Stimulated activated CD4-positive, alpha-beta T cell treated with anti-CD3 and anti-CD28 coated beads, Interleukin-4, amount 100 ng/mL, for 1 hour (primary cell): ENCODE measurements at places on chromosomes 2 and 18.
A peak's percentile ranks its signal among the peaks of the same experiment; 100 is the strongest.

DNA sequence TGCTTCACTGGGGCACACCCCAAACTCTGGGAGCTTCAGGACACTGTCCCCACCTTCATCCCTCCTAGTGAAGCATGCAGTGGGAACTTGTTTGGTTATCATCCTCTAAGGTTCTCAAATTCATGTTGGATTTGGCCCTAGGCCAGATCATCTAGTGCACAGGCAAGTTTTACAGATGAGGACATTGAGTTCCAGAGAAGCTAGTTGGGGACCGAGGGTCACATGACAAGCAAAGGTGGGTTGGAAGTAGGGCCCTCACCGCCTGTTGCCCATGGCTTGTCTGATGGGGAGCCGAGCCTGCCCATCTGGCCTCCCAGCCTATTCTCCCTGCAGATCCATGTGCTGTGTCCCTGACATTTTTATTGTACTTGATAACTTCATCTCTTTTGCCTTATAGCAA lies 2.8 kb downstream of the PRKCE start:
- no peak for DNase-seq

DNA sequence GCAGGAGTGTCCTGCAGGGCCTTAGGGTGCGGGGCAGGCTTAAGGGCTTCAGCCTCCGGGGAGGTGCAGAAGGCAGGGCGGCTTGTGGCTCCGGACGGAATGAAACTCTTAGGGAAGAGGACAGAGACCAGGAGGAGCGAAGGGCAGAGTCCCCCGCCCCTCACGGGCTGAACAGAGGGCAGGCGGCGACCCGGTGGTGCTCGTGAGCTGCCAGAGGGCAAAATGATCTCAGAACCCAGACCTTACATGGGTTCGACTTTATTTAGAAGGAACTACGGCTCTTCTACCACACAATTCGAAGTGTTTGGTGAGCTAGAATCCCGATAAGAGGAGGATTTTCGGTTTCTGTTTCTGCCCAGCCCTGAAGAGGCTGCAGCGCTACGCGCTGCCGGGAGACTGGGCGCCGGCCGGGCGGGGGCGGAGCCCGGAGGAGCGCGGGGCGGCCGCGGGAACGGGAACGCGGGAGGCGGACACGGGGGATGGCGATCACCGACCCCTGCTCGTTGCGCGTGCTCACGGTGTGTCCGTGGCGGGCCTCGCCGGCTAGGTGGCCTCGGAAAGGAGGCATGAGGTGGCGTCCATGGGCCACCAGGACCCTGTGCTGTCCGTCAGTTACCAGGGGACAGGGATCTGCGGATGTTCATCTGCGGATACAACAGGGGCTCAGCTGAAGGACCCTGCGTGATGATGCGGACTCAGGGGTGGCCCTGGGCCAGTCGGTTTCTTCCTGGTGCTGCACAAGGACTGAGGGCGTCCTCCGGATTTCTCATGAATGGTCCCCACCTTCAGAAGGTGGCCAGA lies 4.2 kb upstream of the SP100 start:
- peak; percentile 54 for DNase-seq

DNA sequence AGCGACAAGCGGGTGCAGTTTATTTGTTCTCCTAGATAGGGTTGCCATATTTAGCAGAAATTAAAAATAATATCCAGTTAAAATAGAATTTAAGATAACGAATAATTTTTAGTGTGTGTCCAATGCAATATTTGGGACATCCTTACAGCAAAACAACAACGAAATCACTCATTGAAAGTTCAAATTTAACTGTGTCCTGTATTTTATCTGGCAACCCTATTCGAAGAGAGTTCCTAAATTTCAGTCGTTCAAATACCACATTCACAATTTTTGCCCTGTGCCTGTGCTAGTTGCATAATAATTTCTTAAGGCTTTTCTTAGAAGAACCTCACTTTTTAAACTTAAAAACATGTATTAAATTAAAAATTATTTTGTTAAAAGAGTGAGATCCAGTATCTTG lies 664 bp downstream of the DGUOK start:
- no peak for DNase-seq

- no peak for DNase-seq
Measured at GRCh38 chr2:149258531-149258930, 71.9 kb upstream of the LYPD6 start.

DNA sequence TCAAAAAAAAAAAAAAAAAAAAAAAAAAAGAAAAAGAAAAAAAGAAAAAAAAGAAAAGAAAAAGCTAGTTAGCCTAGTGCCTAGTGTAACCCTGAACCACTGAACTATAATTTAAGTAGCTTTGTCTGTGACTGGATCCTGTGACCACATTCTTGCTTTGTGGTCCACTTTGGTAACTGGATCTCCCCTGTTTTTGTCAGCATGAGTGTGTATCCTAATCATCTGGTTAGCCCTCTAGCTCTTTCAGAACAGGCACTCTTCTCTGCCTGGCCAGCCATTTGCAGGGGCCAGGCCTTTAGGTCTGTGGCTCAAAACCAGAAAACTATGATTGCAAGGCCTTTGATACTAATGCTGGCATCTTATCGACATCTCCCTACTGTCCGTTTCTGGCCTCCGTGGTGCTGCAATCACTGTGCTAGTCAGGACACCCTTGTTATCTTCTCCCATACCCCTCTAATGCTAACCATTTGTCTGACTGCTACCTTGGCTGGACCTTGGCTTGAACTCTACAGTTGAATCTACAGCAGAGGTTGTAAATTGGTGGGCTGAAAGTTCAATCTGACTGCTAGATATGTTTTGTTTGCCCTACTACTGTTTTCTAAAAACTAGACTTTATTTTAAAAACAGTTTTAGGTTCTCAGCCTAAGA lies 40.5 kb downstream of the RBKS start:
- no peak for DNase-seq

DNA sequence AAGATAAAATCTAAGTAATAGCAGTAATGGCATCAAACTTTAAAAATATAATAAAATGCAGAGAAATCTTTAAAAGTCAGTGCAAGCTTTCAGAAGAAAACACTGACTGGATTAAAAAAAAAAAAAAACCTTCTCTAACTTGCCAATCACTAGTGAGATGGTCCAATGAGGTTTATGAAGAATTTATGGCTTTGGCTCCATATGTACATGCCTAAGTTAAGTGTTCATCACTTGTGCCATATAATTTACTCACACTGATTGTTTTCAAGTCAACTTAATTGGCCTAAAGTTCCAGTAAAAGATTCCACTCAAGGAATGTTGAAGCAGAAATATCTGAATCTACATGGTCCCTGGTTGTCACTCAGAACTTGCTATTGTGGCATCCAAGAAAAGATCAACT lies 40.7 kb upstream of the RAB27B start:
- DNase-seq = no peak

DNA sequence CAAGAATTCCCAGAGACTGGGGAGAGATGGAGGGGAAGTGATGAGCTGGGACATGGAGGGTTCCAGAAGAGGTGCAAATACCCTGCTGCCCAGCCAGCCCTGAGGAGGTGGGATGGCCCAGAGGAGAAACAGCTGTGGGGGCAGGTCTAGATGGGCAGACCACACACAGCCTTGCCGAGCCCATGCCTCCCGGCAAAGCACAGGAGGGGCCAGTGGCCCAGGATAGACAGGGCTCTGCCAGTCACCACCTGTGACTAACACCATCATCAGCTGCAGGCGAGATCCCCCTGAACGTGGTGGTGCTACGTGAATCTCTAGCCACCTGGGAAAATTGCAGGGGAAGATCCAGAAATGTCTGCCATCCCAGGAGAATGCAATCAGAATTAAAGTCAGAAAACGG lies 39.4 kb downstream of the SCTR start:
- no peak for DNase-seq
